ENCODE measurements at places on chromosomes 2 and 18.

DNA sequence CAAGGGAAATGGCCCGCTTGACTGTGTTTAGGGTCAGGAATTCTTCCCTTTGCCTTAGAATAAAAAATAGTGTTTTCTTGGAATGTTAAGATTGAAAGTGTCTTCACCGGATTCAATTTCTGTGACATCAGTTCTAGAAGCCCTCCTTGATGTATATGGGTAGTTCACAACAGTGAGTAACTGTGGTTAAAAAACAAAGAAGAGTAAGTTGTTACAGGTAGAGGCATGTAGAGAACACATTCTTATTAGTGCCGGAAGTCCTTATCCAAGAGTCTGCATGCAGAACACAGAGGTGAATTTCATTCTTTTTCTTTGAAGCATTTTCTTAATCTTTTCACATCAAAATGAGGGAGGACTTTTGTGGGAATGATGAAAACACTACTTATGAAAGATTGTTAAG is 105.5 kb downstream of the FMNL2 start:
- H3K4me1 ChIP-seq = peaks cover 7% of the 10 kb centered on the region
- H3K36me3 ChIP-seq = no peaks in the 10 kb centered on the region
- no peak overlapping the region for H3K4me3 ChIP-seq
- no peak for DNase-seq

DNA sequence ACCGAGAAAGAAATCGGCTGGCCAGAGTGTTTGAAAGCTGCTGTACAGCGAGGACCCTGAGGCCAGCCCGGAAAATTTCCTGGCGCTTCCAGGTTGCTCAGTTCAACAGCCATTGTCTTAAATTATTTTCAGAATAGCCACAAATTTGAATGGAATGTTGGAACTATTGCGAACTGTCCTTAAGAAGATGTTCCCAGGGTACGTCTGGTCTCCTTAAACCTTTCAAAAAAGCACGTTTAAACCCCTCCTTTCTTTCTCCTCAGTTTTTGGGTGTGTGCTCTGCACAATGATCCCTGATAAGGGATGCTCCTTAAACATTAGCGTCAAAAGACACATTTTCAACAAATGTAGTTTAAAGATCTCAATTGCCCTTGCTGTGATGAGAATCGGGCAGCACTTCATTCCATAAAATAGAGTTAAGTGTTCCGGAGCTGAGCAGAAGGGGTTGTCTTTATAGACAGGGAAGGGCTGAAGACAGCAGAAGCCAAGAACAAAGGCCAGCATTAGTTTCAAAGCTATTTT is 14.5 kb upstream of the LPIN2 start:
- H3K4me1 ChIP-seq = no peaks in the 10 kb centered on the region
- H3K27ac ChIP-seq = no peak overlapping the region
- H3K36me3 ChIP-seq = no peaks in the 10 kb centered on the region
- no peak overlapping the region for H3K4me3 ChIP-seq

DNA sequence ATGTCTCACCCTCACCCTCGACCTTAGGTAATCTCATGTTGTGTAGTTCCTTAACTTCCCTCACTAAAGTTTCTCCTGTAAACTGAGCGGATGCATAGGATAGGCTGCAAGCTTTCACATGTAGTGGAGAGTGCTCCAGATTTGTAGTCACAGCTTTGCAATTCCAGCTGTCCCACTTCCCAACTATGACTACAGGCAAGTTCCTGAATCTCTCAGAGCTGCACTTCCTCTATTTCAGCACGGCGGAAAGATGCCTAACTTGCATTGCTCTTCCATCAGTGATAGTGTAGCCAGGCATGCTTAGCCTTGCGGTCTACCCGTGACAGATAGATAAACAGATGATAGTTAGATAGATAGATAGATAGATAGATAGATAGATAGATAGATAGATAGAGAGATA is 183.1 kb upstream of the CCDC68 start:
- no peaks in the 10 kb centered on the region for H3K4me1 ChIP-seq
- no peaks in the 10 kb centered on the region for H3K36me3 ChIP-seq
- no peak for DNase-seq
- H3K27me3 ChIP-seq = no peaks in the 10 kb centered on the region

- H3K4me3 ChIP-seq = no peak overlapping the region
- no peaks in the 10 kb centered on the region for H3K36me3 ChIP-seq
- H3K27me3 ChIP-seq = no peaks in the 10 kb centered on the region
These were observed 159.7 kb upstream of the LRRTM1 start for GRCh38 chr2:80464275-80464674.

DNA sequence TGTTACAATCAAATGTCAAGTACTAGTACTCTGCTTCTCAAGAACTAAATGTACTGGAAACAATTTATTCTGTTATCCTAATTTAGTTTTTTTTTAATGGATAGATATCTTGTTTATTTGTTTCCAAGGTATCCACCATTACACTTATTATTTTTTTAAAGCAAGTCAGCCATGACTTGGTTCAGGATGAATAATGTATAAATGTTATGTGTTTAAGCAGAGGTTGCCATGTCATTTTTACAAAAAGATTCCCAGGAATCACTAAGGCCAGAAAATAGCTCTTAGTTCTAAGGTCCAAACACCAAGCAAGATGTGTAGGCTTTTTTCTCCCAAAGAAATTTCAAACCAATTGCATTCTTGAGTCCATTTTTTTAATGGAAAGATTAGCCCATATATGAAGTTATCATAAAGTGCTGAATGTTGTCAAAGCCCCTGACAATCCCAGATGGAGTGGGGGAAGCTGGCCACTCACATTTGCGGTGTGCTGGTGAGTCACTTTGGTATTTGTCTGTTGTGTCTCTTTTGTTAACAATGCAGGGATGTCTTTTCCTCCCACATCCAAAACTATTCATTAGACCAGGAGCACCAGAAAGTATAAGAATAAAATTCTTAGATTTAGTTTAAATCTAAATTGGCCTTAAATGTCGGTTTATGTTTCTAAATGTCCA is 158.9 kb downstream of the COL6A3 start:
- no peaks in the 10 kb centered on the region for H3K36me3 ChIP-seq
- no peaks in the 10 kb centered on the region for H3K27me3 ChIP-seq
- H3K27ac ChIP-seq = no peak overlapping the region
- DNase-seq = no peak

- H3K27ac ChIP-seq = no peak overlapping the region
- peaks cover 12% of the 10 kb centered on the region for H3K36me3 ChIP-seq
- H3K27me3 ChIP-seq = no peaks in the 10 kb centered on the region
- DNase-seq = no peak
- H3K4me1 ChIP-seq = no peaks in the 10 kb centered on the region
These were observed 54.0 kb downstream of the NAT8 start for GRCh38 chr2:73588177-73588576.

GRCh38 chr18:62384610-62385097 is 59.5 kb downstream of the TNFRSF11A start:
- H3K36me3 ChIP-seq = peaks cover 20% of the 10 kb centered on the region
- H3K4me3 ChIP-seq = peak overlapping the region; percentile 32
- DNase-seq = peak; percentile 56
- no peaks in the 10 kb centered on the region for H3K4me1 ChIP-seq
- H3K27me3 ChIP-seq = no peaks in the 10 kb centered on the region
